ENCODE measurements at places on chromosomes 4 and X.

DNA sequence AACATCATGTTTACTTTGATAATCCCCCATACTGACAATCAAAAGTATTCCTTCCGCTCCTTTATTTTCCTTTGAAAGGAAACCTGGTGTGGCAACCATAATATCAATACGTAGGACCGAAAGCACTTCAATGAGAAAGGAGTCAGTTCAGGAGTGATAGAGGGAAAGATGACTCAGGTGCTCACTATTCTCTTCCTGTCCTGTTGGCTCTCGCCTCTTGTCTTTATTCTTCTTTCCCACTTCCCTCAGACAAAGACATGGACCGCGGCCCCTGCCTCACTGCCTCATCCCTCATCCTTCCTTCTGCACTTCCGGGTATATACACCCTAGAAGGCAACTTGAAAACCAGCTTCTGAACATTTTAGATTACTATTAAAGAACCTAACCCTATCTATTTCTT lies 49.8 kb upstream of the TNIP3 start:
- no peak for DNase-seq

GRCh38 chrX:27254656-27255055 lies 208.5 kb downstream of the PPP4R3C start:
- DNase-seq = no peak

- no peak for DNase-seq
These were observed 995.7 kb upstream of the PRKX start for GRCh38 chrX:4708970-4709760.

GRCh38 chr4:162700358-162700757 lies 466.3 kb downstream of the NAF1 start:
- DNase-seq = no peak

- peak; percentile 19 for DNase-seq
These were observed 399.9 kb upstream of the CNKSR2 start for GRCh38 chrX:20974326-20974725.

DNA sequence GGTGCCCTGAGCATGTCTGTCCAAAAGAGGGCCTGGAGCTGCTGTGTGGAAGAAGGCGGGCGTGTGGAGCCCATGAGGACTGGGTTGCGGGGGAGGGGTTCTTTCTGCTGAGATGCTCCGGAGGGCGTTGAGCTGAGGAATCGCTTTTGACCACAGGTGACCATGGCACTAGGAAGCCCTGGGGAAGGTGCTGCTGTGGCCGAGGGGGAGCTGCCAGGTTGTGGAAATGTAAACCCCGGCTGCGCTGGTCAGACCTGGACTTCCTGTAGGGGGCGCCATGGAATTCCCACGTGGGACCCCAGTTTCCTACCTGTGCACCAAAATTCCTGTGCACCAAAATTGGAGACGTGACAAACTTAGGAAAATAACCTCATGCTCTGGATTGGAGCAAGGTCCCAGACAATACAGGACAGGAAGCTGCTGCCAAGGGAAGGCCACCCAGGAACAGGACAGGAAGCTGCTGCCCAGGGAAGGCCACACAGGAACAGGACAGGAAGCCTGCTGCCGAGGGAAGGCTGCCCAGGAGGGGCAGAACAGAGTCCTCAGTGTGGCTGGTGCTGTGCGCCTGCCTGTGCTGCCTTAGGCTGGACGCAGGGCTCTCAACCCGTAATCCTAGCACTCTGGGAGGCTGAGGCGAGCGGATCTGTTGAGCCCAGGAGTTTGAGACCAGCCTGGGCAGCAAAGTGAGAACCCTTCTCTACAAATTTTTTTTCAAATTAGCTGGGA lies 28.4 kb upstream of the UVSSA start:
- no peak for DNase-seq

DNA sequence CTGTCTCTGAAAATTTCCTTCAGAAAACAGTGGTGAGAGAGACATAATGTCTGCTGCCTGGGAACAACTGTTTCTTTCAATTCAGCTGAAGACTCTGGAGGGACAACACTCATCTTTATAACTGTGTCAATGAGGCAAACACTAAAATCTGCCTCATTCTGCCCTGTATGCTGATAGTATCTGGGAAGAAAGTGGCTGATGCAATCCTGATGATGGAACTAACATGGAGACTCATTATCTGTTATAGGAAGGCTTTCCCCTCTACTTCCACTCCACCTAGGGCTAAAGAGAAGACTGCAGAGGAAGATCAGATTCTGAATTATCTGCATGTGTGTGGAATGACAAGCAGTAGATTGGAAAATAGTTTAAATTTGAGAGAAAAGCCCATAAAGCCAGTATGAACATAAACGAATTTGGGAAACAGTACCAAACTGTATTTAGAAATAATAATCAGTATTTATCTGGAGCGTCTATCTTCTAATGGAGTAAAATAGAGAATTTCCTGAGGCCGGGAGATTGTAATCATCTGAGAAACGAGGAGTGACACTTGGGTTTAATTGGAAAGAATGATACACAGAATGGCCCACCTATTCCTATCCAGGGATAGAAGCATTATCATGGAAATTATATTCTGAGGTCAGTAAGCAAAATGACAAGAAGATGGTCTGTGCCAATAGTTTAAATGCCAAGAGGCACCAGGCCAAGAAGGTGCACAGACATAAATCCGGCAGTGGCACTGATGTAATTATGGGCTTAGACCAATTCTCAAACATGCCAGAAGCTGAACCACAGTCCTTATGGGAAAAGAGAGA lies 85.4 kb downstream of the SHISA3 start:
- no peak for DNase-seq

DNA sequence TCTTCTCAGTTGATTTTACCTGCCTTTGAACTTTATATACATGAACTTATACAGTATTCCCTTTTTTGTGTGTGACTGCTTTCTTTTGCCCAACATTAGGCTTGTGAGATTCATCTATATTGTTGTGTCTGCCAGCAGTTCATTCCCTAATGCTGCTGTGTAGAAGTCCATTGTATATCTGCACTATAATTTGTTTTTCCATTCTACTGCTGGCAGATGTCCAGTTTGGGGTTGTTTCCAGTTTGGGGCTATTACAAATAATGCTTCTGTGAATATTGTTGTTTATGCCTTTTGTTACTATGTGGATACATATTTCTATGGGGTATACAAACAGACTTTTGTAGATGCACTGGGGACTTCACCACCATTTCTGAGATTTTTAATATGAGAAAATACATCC lies 268.4 kb downstream of the DCTD start:
- no peak for DNase-seq

DNA sequence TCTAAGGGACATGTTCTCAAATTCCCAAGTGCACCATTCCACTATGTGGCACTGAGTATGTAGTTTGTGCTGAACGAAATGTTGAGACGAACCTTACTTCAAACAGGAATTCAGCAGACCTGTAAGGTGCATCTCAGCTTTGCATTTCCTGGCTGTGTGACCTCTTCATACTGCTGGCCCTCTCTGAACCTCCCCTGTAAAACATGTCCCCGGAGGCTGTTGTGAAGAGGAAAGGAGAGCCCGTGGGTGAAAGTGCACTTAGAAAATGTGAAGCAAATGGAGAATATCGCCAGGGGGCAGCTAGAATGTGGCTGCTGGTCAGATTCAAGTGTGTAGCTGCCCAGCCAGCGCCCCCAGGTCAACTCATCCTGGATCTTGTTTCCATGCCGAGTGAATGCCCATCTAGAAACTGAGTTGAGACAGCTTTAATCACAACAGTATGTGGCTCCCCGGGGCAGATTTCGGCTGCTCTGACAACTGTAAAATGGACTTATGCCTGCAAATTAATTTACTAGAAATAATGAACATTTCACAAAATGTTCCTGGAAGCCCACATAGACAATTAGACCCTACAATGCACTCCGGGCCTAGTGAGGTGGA lies 263.3 kb downstream of the EVC2 start:
- no peak for DNase-seq
